ENCODE measurements at places on chromosomes 16 and 17.
A peak's percentile ranks its signal among the peaks of the same experiment; 100 is the strongest.

DNA sequence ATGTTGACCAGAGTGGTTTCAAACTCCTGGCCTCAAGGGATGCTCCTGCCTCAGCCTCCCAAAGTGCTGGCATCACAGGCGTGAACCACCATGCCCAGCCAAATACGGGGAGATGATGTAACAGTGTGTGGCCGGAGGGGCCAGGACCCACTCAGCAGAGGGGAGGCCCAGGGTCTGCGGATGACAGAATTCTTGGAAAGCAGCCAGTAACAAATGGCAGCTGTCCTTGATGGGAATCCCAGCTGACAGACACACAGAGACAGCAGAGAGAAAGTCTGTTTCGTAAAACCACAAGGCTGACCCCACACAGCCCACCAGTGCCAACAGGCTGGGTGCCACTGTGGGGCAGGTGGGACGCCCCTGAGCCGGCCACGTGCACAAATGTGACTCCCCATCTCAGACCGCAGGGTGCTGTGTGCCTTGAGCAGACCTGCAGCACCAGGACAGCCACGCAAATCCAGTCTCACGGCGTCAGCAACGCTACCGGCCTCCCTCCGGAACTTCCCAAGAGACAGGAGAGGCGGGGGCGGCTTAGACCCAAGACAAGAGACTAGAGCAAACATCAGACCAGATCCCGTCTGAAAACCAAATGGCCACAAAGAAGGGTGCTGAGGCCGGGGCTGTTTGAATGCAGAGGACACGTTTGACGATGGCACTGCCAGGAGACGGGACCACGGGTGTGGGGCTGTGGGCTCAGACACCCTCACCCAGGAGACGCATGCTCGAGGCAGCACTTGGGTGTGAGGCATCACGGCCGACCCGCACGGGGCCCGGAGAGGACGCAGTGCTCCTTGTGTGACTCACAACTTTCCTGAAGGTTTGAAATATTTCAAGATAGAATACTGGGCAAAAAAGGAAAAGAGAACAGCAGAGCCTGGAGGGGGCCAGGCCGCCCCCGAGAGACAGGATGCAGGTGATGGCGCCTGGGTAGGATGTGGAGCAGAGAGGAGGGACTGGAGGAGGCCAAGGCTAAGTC lies 24.6 kb downstream of the CTU2 start:
- DNase-seq = no peak

GRCh38 chr17:12230481-12231354 lies 210.0 kb downstream of the MAP2K4 start:
- no peak for DNase-seq

- DNase-seq = no peak
These were observed 4.6 kb downstream of the PRDM7 start for GRCh38 chr16:90072442-90073105.

GRCh38 chr17:57154921-57155320 lies 69.9 kb downstream of the AKAP1 start:
- no peak for DNase-seq

GRCh38 chr17:10197721-10198508 lies 491 bp downstream of the GAS7 start:
- DNase-seq = no peak

- DNase-seq = no peak
These were observed 23.6 kb downstream of the KCTD19 start for GRCh38 chr16:67302970-67303369.

DNA sequence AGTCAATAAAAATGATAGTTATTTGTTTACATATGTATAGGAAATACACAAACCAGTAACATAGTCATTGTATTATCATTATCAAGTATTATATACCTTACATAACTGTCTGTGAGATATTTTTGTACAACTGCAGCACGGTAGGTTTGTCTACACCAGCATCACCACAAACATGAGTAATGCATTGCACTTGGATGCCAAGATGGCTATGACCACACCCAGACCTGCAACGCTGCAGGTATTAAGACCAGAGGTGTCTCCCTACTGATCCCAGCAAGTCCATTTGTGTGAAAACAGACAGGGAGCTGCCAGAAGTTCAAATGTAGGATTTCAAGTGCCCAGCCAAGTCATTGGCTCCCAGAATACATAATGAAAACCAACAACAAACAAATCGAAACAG lies 34.2 kb upstream of the NOS2 start:
- no peak for DNase-seq

DNA sequence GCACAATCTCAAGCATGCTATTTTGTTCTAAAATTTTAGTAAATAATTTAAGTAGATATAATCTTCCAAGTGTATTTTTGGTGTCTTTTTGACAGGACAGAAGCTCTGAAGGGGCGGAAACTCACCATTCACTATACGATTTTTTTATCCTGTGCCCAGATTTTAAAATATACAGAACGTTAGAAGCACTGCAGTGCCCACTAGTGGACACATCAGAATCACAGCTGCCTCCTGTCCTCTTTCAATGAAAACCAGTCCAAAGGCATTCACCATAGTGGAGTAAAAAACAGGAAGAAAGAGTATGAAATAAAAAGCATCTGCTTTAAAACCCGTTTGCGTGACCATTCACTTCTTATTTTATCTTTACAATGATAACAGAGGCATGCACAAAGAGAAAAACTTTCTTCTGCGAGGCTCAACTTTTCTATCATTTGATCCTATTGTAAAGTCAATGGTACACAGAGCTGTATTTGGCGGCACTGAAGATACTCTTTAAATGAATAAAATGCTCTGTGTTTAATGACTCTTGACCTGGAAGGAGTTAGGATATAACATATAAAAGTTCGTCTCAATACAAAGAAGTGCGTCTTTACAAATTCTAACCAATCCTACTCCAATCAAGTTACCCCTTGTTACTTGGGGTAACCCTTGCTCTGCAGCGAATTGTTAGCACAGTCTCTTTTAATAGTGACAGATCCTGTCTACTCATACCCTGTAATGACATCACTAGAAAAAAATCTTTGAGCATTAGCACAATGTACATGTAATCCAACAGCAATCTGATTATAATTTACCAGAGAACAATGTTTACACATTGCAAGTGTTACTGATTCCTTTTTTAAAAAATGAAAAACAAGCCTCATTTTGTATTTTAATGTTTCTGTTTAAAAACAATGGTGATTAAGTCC lies 339.8 kb upstream of the PSMD7 start:
- peak; percentile 55 for DNase-seq

GRCh38 chr16:89449726-89450335 lies 40.5 kb downstream of the ANKRD11 start:
- peak; percentile 82 for DNase-seq

GRCh38 chr17:72826602-72827001 lies 265.9 kb downstream of the SLC39A11 start:
- DNase-seq = no peak

- DNase-seq = no peak
These were observed 63.9 kb downstream of the SHISA9 start for GRCh38 chr16:12965274-12965804.

- no peak for DNase-seq
These were observed 440.4 kb downstream of the SOX9 start for GRCh38 chr17:72561266-72561665.

- DNase-seq = no peak
These were observed 385.5 kb downstream of the TMEM114 start for GRCh38 chr16:8204769-8205168.

- DNase-seq = peak; percentile 20
These were observed 74.8 kb upstream of the GRIN2A start for GRCh38 chr16:10256784-10257641.

DNA sequence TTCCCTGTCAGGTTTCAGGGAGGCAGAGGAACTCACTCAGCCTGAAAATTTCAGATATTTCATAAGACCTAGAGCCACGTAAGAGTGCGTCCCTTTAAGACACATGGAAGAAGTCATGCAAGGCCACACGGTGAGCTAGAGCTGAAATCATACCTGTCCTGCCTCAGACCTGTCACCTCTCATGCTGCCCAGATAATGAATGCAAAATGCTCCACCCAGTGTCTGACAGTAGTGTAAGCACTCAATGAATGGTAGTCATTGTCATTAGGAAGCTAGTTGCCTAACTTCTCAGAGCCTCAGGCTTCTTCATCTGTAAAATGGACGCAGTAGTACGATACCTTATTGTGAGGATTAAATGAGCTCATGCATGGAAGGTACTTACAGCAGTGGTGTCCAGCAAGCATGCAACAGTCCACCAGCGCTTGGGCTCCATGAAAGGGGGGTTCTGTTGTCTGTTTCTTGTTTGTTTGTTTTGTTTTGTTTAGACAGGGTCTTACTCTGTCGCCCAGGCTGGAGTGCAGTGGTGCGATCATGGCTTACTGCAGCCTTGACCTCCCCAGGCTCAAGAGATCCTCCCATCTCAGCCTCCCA lies 60.7 kb downstream of the WSB1 start:
- no peak for DNase-seq

GRCh38 chr17:64682261-64683181 lies 20.4 kb upstream of the SMURF2 start:
- no peak for DNase-seq

DNA sequence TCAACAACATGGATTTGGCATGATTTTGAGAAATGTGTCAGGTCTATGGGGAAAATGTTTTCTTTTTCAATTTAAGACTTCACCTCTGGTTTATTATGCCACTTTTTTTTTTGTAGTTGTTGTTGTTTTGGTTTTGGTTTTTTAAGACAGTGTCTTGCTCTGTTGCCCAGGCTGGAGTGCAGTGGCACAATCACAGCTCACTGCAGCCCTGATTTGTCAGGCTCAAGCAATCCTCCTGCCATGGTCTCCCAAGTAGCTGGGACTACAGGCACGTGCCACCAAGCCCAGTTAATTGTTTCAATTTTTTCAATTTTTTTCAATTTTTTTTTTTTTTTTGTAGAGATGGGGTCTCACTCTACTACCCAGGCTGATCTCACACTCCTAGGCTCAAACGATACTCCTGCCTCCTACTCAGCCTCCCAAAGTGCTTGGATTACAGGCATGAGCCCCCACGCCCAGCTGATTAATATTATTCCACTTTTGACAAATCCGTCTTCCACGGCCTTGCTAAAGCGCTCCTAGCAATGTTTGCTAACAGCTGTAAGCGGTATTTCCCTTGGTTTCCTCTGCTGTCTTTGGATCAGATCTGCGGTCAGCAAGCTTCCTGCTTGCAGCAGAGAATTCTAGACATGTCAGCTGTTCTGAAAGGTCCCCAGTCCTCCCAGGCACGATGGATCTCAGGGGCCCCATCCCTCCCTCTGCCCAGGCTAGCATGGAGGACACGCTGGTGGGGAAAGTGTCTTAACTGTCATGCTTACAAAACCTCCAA lies 7.0 kb upstream of the MILR1 start:
- DNase-seq = peak; percentile 24

DNA sequence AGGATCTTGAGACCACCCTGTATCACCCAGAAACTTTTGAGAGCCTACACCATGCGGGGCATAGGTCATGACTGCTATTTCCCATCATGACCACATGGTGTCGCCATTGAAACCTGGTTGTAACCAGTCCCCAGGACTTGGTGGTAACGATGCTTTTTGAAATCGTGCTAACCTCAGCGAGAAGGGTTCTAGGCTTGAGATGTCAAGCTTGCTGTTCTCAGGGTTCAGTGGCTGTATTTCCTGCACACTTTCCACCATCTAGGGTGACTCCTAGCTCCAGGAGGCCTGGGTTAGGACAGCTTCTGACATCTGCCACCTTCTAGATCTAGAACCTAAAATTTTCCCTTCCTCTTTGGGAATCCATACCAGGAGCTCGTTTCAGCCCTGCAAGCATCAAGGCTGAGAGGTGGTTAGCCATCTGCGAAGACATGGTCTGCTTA lies 13.0 kb upstream of the SPNS3 start:
- peak; percentile 83 for DNase-seq

DNA sequence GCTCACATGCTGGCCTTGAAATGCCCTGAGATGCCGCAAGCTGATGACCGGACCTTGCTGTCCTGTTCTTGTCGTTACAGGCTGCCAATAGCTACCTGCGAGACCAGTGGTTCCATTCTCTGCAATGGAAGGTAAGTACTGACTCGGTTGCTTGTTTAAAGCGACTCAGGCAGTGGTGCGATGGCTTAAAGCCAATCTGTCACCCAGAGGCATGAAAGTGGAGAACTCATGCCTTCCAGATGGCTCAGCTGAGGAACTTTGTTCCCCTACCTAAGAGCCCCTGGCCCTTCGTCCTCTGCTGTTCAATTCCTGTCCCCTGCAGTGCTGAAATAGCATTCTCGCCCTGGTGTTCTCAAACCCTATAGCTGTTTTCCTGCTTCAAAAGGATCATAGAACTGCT lies 158.3 kb upstream of the PLCG2 start:
- DNase-seq = no peak

DNA sequence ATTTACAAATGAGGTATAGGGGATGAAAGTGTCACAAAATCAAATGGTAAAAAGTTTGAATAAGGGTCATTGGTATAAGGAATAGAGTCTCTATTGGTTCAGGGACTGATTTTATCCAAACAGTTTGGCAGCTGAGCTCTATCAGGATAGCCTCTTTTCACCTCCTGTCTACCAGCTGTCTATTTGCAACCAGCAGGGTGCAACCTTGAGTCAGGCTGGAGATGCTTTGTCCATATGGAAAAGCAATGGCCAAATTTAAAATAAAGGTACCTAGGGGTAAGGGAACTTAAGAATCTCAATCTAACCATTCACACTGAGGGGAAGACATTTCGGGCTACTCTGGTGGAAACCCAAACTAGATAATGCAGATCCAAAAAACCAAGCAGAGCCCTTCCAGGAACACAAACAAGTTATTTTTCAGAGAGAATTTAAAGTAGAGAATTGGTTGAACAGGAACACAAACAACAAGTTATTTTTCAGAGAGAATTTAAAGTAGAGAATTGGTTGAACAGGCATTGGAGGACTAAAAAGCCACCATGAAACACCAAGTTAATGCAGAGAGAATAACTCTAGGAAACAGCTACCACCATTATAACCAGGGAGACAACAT lies 12.6 kb upstream of the CA10 start:
- DNase-seq = no peak

- DNase-seq = peak; percentile 95
These were observed at the start of gene CCP110 for GRCh38 chr16:19523559-19524355. Gene CCP110 (plus strand): TSS chr16:19523942. CDS start chr16:19527882, 3,940 bp downstream.

All from kidney capillary endothelial cell (primary cell).